ENCODE measurements at places on chromosomes 6 and 20. TPM values are rescaled to one million over a fixed set of nuclear protein-coding genes. Genes with fewer than 3 reads are reported as not detected.

NR2E1 gene
- not detected for total RNA-seq

GRCh38 chr6:44129841-44130322 is 2.5 kb downstream of the TMEM63B start:
- DNase-seq: no peak

PNRC1 gene
- 233 TPM for total RNA-seq

PAX1 gene
- total RNA-seq: not detected

GRCh38 chr20:25280574-25281535 is 33.0 kb downstream of the PYGB start:
- DNase-seq: peak; percentile 17

DNA sequence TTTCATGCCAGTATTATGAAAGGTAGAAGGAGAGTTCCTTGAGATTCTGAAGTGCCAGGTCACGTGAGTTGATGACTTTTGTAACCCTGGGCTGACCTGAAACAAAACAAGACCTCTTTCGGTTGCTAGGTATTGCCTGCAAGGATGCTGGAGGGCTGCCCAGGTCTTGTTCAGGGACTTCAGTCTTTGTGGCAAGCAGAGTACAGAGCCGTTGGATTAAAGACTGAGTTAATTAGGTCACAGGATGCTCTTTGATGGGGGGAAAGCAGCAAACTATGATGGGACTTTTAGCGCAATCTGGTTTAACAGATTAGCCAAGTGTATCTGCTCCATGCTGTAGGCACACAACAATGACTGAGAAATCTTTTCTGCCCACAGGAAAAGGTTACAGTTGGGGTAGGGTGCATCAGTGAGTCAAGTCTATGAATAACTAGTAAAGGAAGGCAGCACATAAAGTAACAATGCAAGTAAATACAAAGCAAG is 12.8 kb upstream of the ELOVL5 start:
- DNase-seq: no peak
